ENCODE measurements at places on chromosomes 3 and 15. TPM values are rescaled to one million over a fixed set of nuclear protein-coding genes. Genes with fewer than 3 reads are reported as not detected.

RTP4 gene
- 1.7 TPM for polyA plus RNA-seq

P2RY12 gene
- polyA plus RNA-seq = 2.7 TPM

ZCWPW2 gene
- polyA plus RNA-seq = 0.41 TPM

GRIP2 gene
- not detected for polyA plus RNA-seq

FAM81A gene
- polyA plus RNA-seq = 0.40 TPM

PSTPIP1 gene
- 85.9 TPM for polyA plus RNA-seq

DNA sequence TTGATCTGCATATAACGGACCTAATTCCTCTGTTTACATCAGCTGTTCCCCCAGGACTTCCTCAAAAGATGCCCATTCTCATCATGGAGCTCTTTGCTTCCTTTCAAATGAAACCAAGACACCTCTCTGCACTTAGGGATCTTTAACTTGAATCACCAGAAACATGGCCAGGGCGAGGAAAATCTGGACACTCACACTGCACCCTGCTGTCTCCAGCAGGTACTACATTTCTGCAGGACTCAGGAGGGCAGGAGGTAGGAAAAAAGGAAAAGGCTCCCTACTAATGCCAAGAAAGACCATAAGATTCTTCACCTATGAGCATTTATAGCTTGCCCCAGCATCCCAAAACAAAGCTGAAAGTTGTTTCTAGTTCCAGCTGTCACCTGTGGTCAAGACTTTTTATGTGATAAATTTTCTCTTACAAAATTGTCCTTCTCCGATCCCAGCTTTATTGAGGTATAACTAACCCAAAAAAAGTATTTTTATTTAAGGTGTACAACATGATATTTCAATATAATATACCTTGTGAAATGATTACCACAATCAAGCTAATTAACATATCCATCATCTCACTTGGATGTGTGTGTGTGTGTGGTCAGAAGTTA is 87.3 kb upstream of the C15orf61 start:
- H3K4me3 ChIP-seq = no peak overlapping the region
- no peaks in the 10 kb centered on the region for H3K4me1 ChIP-seq
- peak; percentile 49 for DNase-seq
- no peaks in the 10 kb centered on the region for H3K27me3 ChIP-seq
- no peak overlapping the region for H3K27ac ChIP-seq
- no peaks in the 10 kb centered on the region for H3K36me3 ChIP-seq

GRCh38 chr15:40242601-40243000 is 3.7 kb downstream of the PAK6 start:
- no peak for DNase-seq
- H3K36me3 ChIP-seq = no peaks in the 10 kb centered on the region
- no peak overlapping the region for H3K4me3 ChIP-seq
- peaks cover 8% of the 10 kb centered on the region for H3K4me1 ChIP-seq

GRCh38 chr3:159265705-159266104 is 463.9 kb downstream of the MFSD1 start:
- H3K4me3 ChIP-seq = no peak overlapping the region
- H3K27ac ChIP-seq = no peak overlapping the region
- no peaks in the 10 kb centered on the region for H3K36me3 ChIP-seq
- no peaks in the 10 kb centered on the region for H3K27me3 ChIP-seq

DNA sequence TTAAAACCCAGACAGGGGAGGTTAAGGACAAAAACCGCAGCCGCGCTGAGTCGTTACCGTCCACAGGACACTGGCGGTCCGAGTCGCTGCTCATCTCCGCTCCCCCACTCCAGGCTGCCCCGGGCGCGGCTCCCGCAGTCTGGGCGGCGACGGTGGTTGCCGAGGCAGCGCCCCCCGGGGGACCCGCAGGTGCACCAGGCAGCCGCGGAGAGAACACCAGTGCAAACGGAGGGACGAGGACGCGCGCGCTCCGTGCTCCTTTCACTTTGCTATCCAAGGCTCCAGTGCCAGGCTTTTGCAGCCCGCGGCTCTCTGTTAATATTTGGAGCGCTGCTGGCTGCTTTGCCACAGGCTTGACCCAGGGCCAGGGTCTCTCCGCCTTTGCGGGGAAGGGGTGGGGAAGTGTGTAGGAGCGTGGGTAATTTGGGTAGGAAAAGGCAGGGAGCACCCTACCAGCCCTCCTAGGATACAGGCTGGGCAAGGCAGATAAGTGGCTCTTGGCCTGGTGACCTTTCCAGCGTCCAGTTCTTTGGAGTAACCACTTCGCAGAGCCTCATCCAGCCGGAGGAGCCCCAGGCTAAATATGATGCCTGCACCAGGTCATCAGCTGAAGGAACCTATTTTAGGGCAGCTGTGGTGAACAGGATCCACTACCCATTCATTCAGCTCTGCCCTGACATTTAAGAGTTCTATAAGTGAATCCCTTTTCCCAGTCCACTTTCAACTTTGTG is at the start of gene GADL1:
GADL1 (minus strand) TSS at position 141 of the 731 bp plus-strand sequence; CDS start at position 94, 47 bp downstream.
- H3K4me1 ChIP-seq = peaks cover 4% of the 10 kb centered on the region
- no peak for DNase-seq
- H3K36me3 ChIP-seq = no peaks in the 10 kb centered on the region

DNA sequence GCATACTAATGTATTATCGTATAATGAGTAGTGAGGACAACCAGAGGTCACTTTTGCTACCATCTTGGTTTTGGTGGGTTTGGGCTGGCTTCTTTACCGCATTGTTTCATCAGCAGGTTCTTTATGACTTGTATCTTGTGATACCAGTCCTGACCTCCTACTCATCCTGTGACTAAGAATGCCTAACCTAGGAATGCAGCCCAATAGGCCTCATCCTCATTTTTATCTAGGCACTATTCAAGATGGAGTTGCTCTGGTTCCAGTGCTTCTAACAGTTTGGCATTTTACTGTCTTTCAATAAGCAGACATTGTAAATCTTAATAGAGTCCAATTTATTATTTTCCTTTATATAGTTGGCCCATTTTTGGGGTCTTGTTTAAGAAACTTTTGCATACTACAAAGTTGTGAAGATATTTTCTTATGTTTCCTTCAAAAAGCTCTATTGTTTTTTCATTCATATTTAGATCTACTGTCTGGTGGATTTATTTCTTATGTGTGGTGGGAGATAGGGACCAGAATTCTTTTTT is 60.8 kb upstream of the RNU6-1 start:
- no peaks in the 10 kb centered on the region for H3K36me3 ChIP-seq
- DNase-seq = no peak
- H3K4me3 ChIP-seq = no peak overlapping the region

- no peak for DNase-seq
- peak overlapping the region; percentile 74 for H3K4me3 ChIP-seq
- H3K4me1 ChIP-seq = peaks cover 22% of the 10 kb centered on the region
Observed at GRCh38 chr15:90994059-90994416, 297 bp downstream of the PRC1 start.

DNA sequence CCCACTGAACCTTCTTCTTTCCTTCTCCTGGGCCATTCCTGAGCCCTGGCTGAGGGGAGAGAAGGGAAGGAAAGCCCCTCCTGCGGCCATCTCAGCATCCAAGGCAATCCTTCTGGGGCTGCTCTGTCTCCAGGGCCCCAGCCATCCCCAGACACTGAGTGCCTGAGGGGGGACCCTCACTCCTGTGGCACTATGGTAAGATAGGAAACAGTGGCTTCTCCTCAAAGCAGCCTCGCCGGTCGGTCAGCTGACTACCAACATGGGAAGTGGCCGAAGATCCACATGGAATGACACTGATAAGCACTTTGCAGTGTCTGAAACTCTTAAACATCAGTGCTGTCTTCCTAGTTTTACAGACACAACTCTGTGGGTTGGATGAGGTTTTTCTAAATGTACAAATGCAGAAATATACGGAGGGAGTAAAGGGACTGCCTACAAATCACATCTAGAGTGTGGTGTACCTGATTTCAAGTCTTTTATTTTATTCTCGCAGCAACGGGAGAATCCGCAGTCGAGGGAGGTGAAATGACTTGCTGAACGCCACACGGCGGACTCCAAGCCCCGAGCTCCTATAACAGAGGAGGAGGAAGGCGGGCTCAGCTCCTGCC is 973 bp upstream of the ITPKA start:
- H3K4me3 ChIP-seq = peak overlapping the region; percentile 41
- peaks cover 31% of the 10 kb centered on the region for H3K4me1 ChIP-seq
- DNase-seq = no peak
- H3K27me3 ChIP-seq = peaks cover 70% of the 10 kb centered on the region
- no peaks in the 10 kb centered on the region for H3K36me3 ChIP-seq

GRCh38 chr15:70627322-70627721 is 136.0 kb downstream of the UACA start:
- H3K27ac ChIP-seq = no peak overlapping the region
- H3K27me3 ChIP-seq = no peaks in the 10 kb centered on the region
- H3K36me3 ChIP-seq = no peaks in the 10 kb centered on the region

GRCh38 chr3:120410116-120410515 is 40.7 kb downstream of the FSTL1 start:
- DNase-seq = no peak
- H3K36me3 ChIP-seq = no peaks in the 10 kb centered on the region
- H3K27ac ChIP-seq = no peak overlapping the region
- no peak overlapping the region for H3K4me3 ChIP-seq
- H3K27me3 ChIP-seq = no peaks in the 10 kb centered on the region

GRCh38 chr15:87118846-87119245 is 1039.2 kb downstream of the AGBL1 start:
- no peaks in the 10 kb centered on the region for H3K4me1 ChIP-seq
- no peaks in the 10 kb centered on the region for H3K27me3 ChIP-seq
- no peaks in the 10 kb centered on the region for H3K36me3 ChIP-seq
- no peak for DNase-seq

DNA sequence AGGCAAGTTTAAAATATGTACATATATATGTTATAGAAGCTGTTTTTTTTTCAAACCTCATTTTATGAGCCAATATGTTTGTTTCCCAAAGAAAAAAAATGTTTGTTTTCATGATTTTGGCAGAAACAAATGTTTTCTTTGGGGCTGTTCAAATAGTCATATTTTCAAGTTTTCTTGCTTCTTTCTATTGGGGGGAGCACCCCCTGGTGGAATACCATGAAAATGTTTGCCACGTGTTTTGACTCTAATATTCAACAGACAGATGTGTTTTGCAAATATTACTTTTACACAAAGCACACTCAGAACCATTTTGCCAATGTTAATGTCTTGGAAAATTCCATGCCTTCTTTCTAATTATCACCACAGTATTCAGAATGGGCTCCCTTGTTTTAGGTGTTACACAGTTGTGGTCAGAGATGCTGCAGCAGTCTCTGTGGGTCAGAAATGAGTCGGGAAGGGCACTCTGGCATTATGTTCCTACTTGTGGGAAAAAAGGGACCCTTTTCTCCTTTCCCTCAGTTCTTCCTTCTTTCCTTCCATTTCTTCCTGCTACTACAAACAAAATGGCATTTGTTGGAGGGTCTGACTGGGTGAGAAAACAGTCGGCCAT is 817.0 kb downstream of the TUSC7 start:
- H3K4me3 ChIP-seq = no peak overlapping the region
- DNase-seq = peak; percentile 13
- H3K27me3 ChIP-seq = peaks cover 6% of the 10 kb centered on the region
- H3K27ac ChIP-seq = no peak overlapping the region
- H3K36me3 ChIP-seq = no peaks in the 10 kb centered on the region
- H3K4me1 ChIP-seq = no peaks in the 10 kb centered on the region

- H3K27ac ChIP-seq = no peak overlapping the region
- no peak for DNase-seq
- no peaks in the 10 kb centered on the region for H3K36me3 ChIP-seq
- no peaks in the 10 kb centered on the region for H3K4me1 ChIP-seq
- no peak overlapping the region for H3K4me3 ChIP-seq
- H3K27me3 ChIP-seq = no peaks in the 10 kb centered on the region
Observed at GRCh38 chr3:77687545-77687944, 647.6 kb downstream of the ROBO2 start.

- no peaks in the 10 kb centered on the region for H3K4me1 ChIP-seq
- no peaks in the 10 kb centered on the region for H3K36me3 ChIP-seq
- DNase-seq = no peak
- no peak overlapping the region for H3K4me3 ChIP-seq
- H3K27ac ChIP-seq = no peak overlapping the region
Observed at GRCh38 chr3:88589138-88589537, 439.4 kb downstream of the C3orf38 start.

GRCh38 chr3:126025116-126025729 is 56.2 kb downstream of the ROPN1B start:
- H3K27ac ChIP-seq = no peak overlapping the region
- peaks cover 10% of the 10 kb centered on the region for H3K36me3 ChIP-seq

All from CD14-positive monocyte (primary cell).